ENCODE measurements at places on chromosomes 1 and 21. TPM values are rescaled to one million over a fixed set of nuclear protein-coding genes. Genes with fewer than 3 reads are reported as not detected.

KCNAB2 gene
- 4.0 TPM for total RNA-seq

SLC1A7 gene
- not detected for total RNA-seq

MATN1 gene
- total RNA-seq: 0.20 TPM

LENEP gene
- total RNA-seq: 1.7 TPM

FAM110D gene
- not detected for total RNA-seq

OR2G6 gene
- total RNA-seq: not detected

YOD1 gene
- total RNA-seq: 7.8 TPM

ERICH3 gene
- 0.72 TPM for total RNA-seq

SPRR1A gene
- not detected for total RNA-seq

KCNA2 gene
- 0.48 TPM for total RNA-seq

Data from RPMI7951 (cell line).